ENCODE measurements at places on chromosomes 12 and 14.

DNA sequence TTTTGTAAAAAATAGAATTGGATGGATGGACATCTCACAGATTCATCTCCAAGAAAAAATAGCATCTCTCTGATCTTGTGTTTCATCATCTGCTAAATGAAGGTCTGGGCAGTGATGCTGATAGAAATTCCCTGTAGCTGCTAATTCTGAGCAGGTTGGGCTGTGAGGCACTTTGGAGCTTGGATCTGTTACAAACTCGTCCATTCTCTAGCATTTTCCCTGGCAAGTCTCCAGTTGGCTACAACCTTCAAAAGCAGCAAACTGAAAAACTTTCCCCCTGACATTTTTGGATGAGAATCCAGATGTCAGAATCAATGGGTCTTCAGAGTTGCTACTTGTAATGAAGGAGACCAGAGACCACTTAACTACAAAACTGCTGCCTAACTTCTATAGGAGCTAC is 72.7 kb downstream of the TPH2 start:
- peak; percentile 42 for DNase-seq

DNA sequence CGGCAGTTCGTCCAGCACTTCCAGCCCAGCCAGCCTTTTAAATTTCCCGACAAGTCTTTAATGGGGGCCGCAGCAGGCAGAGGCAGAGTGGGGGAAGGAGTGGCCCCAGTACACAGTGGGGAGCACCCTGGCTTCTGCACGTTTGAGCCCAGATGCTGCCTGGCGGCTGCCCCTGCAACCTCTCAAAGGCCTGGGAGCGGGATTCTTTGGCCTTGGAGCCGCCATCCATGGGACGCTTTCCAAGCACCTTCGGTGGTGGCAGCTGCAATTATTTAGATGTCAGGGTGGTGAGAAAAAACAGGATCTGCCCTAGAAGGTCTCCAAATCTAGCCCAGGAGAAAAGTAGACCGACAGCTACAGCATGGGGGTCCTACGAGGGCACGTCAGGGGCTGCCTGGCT is 46.0 kb downstream of the FAM222A start:
- DNase-seq: no peak

- DNase-seq: no peak
These were observed 128.1 kb upstream of the AMIGO2 start for GRCh38 chr12:47207829-47208248.

DNA sequence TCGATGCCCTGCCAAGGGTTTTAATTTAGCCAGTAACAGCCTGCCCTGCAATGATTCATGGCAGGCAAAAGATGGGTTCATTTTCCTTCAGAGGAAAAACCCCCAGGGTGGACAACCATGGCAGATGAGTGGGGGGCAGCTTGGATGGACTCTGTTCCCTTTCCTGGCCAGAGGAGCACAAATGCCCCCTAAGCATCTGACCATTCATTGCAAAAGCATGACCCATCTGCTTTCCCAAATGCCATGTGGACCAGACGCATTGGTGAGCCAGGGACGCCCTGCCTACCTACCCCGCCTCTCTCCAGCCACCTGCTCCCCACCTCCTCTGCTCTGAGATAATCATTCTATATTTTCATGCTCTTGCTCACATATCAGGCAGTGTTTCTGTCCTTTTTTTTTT is 281.9 kb downstream of the DPF3 start:
- no peak for DNase-seq

DNA sequence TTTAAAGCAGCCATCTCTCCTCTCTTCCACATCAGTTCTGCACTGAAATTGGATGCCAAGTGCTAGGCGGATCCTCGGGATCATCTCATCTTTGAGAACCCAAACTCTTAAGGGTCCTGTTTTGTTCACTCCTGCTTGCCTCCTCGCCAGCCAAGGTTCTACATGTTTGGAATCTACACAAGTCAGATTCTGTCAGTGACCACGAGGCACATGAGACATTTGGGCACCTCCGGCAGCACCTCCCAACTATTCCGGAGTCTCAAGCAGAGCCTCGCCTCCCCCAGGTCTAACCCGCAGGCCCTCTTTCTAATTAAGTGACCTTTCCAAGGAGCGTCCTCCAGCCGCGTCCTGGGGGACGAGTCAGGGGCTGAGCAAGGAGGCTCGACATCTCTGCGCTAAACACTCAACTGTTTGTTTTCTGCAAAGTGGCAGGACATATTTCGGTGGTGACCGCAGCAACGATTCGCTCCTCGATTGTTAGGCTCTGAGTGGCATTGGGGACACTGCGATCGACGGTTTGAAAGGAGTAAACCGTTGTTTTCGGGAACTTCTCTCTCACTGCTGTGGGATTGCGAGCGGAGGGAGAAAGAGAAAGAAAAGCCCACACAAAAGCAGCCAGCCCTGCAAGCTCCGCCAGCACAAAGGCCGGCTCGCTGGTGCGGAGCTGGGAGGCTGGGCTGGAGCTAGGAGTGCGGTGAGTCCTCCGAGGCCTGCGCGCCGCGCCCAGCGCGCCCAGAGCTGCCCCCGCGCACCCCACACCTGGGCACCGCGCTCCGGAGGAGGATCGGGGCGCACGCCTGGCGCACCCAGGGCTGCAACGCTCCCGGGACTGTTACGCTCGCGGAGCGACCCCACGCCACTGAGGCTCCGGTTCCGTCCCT is 640 bp downstream of the ARMH4 start:
- peak; percentile 35 for DNase-seq

GRCh38 chr12:128298091-128298748 is 31.2 kb downstream of the TMEM132C start:
- DNase-seq: no peak

DNA sequence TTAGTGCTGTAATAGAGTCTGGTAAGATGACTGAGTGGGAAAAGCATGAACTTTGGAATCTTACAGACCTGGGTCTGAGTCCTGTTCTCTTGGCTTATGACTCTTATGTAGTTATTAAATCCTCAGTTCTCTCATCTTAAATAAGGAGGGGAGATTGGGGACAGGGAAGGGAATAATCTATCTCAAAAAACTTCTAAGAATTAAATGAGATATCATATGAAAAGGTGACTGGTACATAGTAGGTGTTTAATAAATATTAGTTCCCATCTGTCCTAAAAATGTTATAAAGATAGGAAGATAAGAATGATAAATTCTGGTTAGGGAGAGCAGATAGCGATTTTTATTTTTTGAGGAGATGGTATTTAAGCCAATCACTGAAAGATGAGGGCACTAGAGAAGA is 119.1 kb downstream of the INSM2 start:
- DNase-seq: no peak

DNA sequence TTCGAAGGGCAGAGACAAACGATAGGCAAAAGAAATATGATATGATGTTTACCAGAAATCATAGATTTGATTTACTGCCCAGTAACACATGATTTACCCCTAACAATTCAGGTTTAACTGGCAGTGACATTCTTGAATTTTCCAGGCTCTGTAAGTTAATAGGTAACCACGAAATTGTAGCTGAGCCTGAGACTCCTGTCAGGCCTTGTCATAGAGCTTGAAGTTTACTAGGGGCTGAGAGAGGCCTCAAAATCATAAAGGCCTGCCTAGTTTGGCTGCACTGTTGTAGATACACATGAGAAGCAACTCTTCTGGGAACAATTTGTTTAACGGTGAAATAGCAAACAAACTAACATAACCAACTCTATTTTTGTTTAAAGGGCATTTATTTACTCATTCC is 3.3 kb downstream of the ERP27 start:
- DNase-seq: no peak

- DNase-seq: peak; percentile 23
These were observed 33.4 kb upstream of the SYNDIG1L start for GRCh38 chr14:74459289-74459946.

- DNase-seq: peak; percentile 69
These were observed 176.1 kb upstream of the SLC38A2 start for GRCh38 chr12:46548605-46549071.

GRCh38 chr12:67457136-67457535 is 188.0 kb downstream of the CAND1 start:
- no peak for DNase-seq

GRCh38 chr12:115472852-115473251 is 788.9 kb upstream of the TBX3 start:
- DNase-seq: no peak

GRCh38 chr12:122064780-122065588 is 13.6 kb upstream of the MLXIP start:
- DNase-seq: peak; percentile 80

DNA sequence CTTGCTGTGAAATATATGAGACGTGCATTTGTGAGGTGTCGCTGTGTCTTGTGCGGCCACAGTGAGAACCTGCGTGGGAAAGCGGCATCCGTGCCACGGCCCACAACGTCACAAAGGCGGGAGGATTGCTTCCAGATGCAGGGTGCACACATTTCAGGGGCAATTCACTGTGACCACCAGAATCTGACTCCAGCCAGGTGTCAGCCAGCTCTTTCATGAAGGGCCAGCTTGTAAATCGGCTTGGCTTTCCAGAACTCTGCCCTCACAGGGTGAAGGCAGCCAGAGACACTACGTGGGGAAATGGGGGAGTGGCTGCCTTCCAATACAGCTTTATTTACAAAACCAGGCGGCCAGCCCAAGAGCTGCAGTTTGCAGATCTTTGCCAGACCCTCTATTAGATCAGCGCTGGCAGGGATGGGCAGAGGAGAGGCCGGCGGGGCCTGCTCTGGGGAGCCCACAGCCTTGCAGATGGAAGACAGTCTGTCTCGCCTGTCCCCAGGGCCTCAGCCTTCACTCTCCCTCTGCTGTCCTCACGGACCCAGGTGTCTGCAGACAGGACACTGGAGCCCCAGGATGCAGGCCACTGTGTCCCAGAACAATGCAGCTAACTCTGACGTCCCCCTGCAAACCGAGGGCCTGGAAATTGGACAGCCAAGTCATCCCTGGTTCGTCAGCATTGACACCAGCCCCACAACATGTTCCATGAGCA is 53.5 kb downstream of the ADGRD1 start:
- DNase-seq: no peak

DNA sequence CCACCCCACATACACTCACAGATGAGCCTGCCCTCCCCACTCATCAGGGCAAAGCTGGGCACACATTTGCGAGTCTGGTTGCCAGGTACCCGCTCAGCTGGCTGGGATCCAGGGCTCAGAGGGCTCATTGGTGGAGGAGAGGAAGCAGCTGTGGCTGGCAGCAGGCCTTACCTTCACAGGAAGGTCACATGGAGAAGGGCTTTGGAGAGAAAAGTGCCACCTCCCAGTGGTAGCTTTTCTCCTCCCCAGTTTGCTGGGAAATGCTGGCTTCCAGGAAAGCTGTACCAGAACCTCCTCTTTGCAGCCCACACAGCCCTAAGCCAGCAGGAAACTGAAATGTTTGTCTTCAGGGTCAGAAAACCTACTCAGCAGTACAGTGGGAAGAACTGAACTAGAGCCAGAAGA is 55.6 kb downstream of the LGMN start:
- DNase-seq: peak; percentile 25

DNA sequence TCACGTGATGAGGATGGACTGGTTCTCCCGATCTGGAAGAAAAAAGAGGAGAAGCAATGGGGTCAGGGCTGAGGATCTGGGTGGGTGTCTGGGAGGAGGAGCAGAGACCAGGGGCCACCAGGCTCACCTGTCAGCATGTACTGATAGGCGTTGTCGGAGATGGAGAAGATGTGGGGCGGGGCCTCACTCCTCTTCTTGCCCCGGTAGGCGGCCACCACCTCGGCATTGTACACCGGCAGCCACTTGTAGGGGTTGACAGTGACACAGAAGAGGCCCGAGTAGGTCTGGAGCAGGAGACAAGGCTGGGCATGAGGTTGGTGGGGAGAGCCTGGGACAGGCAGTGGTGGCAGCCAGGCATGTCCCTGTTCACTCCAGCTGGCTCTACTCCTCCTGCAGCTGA is 3.0 kb downstream of the MYH6 start:
- no peak for DNase-seq

- no peak for DNase-seq
These were observed 28.3 kb downstream of the MMP17 start for GRCh38 chr12:131856366-131857097.

DNA sequence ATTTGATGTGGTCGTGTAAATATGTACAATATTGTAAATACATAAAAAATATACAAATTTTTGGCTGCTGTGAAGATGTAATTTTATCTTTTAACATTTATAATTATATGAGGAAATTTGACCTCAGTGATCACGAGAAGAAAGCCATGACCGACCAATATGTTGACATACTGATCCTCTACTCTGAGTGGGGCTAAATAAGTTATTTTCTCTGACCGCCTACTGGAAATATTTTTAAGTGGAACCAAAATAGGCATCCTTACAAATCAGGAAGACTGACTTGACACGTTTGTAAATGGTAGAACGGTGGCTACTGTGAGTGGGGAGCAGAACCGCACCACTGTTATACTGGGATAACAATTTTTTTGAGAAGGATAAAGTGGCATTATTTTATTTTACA is 49.6 kb downstream of the TBK1 start:
- DNase-seq: no peak

- DNase-seq: no peak
These were observed 7.8 kb downstream of the IRAK3 start for GRCh38 chr12:66196806-66197205.

DNA sequence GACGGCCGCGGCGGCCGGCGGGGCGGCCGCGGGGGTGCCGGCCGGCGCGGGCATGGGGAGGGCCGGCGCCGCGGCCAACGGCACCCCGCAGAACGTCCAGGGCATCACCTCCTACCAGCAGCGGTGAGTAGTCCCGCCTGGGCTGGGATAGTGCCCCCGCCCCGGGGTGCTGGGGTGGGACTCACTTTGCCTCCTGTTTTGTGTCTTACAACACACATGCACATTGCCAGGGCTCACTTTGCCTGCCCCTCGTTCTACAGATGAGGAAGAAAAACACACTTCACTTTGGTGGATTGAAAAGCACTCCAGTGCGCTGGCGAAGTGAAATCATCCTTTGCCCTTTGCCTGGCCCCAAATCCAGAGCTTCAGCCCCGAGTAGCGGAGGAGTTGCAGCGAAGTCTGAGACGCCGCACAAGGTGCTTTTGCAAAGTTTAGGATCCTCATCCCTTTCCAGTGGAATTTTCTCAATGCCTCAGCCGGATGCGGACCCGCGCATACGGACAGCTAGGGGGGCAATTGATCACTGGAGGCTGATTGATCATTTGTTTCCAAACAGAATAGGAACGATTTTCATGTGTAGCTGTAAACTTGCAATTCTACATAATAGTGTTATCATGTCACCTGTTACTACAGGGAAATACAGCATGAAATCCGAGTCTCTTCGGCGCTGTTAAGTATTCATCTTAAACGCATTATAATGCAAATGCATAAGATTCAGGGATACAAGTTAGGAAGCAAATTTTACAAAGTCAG is 3.6 kb upstream of the NPAS3 start:
- DNase-seq: peak; percentile 12

- no peak for DNase-seq
These were observed 670 bp upstream of the BEGAIN start for GRCh38 chr14:100587763-100588411.

Measured in astrocyte (in vitro differentiated cells and primary cell).